ENCODE measurements at places on chromosomes 12 and 14.

DNA sequence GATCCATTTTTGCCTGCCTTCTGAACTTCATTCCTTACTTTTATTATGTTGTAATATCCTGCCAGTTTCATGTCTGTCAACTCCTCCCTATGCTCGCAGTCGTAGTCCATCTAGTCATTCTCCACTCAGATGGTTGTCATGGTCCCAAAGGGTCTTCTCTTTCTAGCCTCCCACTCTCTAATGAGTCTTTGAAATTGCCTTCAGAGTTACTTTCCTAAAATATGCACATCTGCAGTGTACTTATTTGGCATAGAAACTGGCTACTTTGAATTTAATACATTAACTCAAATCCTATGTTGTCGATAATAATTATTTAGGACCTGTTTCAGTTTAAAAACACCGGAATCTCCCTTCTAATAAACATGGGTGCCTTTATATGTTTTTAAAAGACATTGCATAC lies 101.0 kb downstream of the PDE3A start:
- no peak for DNase-seq

GRCh38 chr12:95674631-95675030 lies 115.9 kb downstream of the NTN4 start:
- no peak for DNase-seq

GRCh38 chr14:54395716-54396115 lies 1.1 kb upstream of the CDKN3 start:
- DNase-seq, result no peak

- DNase-seq, result no peak
Measured at GRCh38 chr12:96623656-96624217, 134.4 kb downstream of the CFAP54 start.

DNA sequence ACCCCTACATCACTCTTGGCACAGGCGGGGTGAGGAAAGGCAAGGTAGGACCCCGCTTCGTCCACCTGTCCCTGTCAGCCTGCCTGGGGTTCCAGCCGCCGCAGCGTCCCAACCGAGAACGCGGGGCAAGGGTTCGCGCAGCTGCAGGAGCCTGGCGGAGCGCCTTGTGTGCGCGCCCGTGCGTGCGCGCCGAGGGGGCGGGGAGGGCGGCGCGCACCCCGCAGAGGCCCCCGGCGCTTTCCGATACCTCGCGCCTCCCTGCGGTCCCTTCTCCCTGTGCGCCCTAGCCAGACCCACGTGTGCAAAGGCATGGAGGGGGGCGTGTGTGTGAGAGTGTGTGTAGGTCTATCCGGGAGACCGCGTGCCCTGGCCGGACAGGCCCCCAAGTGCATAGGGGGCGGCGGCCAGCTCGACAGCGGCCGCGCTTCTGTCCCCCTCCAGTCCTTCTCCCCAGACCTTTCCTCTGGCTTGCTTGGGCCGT lies 122.4 kb downstream of the TSPAN9 start:
- DNase-seq, result peak; percentile 85

DNA sequence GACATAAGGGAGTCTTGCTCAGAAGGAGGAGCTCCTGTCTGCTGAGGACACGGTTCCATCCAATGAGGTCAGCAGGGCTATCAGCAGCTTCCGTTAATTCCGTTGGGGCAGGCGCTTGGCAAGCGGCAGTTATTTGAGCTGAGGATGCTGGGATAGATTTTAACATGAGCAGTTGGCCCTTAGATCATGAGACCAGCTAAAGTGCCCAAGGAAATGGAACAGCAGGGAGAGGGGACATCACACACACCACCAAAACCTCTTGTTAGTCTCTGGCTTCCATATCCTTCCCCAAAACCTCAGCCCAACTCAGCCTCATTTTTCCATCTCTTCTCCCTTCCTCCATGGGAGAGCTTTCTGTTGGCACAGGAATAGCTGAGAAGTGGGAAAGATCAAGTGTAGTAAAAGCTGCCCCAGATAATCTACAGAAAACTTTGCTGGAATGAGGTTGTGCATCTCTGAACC lies 138.7 kb upstream of the PZP start:
- no peak for DNase-seq
